ENCODE measurements at places on chromosomes 12 and 14.

- DNase-seq, result no peak
These were observed 41.8 kb upstream of the PPP2R5C start for GRCh38 chr14:101719708-101720107.

DNA sequence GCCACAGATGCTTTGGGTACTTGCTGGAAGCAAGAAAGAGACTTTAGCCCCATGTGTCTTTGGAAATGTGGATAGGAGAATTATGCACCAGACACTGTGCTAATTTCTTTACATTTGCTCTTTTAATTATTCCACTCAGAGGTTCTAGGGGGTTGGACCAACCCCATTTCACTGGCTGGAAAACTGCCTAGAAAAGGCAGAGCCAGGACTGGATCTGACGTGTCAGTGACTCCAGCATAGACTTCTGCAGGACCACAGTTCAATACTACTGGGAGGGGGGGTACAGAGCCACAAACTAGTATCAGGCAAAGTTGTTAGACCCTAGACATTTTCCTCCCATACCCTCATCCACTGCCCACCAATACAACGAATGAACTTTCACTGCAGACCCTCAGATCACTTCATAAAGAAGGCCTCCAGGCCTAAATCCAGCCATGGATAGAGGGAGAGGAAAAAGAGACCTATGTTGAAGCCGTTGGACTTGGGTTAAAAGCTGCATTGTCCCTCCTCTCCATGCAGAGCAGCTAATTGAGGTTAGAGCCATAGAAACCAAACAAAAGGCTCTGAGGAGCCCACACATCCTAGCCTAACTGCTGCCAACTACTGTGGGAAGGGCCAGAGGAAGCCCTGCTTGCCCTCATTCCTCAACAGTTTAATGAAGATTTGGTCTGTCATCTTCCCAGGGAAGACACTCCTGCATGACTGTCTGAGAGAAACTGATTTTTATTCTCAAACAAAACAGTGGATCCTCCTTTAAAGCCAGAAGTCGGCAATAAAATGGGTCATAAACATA lies 68.7 kb downstream of the STON2 start:
- DNase-seq, result no peak

GRCh38 chr12:124519746-124520145 lies 47.7 kb downstream of the NCOR2 start:
- no peak for DNase-seq

DNA sequence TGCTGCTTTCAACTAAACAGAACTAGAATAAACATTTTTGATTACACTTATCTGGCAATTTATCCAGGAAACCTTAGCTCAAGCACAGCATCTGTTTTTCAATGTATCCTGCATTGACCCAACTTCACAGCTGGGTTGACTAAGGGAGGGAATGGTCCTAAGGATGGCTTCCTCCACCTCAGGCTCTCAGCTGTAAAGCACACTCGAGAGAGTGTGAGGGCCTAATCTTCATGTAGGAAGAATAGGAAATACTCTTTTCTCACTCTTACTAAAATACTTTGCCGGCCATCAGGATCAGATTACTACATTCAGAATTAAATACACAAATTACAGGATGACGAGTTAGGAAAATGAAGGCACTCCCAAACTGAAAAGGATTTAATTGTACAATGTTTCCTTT lies 7.2 kb downstream of the SETD3 start:
- DNase-seq, result no peak

- DNase-seq, result no peak
These were observed 114.7 kb downstream of the DAAM1 start for GRCh38 chr14:59303216-59303615.

DNA sequence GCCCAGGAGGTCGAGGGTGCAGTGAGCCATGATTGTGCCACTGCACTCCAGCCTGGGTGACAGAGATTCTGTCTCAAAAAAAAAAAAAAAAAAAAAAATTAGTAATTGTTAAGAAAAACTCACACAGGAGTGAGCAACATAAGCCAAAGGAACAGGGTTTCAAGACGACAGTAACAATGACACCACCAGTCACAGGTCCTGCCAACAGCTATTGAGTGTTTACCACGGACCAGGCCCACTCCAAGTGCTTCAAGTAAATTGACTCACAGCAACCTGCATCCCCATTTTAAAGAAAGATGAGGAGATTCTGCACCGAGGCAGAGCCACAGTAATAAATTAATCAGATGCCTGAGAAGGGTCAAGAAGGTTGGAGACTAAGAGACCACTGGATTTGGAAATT lies 194.5 kb downstream of the DPF3 start:
- no peak for DNase-seq

DNA sequence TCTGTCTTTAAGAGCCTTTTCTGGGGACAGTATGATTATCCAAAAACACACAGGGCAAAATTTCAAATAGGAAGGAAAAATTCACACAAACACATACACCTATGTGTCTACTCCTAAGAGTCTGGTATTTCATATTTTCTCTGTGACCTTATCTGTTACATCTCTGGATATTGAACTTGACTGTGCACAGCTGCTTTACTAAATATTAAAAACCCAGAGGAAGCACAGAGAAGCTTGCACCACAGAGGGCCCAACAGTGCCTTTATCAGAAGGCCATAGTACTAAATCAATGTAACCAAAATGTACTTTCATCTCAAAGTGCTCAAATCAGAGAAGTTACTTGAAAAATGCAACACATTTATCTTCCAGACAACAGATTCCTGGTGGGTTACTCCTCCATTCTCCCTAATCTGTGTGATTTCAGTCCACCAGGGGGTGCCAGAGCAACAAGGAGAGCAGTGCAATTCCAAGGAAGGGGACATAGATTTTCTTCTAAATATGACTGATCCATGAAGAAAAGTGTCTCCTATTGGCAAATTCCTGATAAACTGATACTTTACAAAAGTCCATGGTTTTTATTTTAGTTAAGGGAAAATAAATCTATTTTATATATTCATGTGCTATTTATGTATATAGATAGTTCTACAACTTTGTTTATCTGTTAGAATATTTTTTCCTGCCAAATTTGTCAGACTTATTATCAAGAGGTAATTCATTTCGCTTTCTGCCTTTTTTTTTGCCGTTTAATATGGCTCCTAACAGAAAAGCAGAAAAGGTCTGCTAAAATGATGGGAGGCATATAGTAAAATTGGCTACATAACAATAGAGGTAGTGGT lies 617.6 kb downstream of the LRFN5 start:
- no peak for DNase-seq

GRCh38 chr12:47084172-47084571 lies 4.4 kb upstream of the AMIGO2 start:
- DNase-seq, result no peak

- DNase-seq, result no peak
These were observed 81.2 kb downstream of the CFAP54 start for GRCh38 chr12:96570579-96570978.

GRCh38 chr12:124335426-124336183 lies 40.7 kb downstream of the RFLNA start:
- no peak for DNase-seq

- DNase-seq, result no peak
These were observed 25.1 kb downstream of the ADGRD1 start for GRCh38 chr12:130978785-130979184.

DNA sequence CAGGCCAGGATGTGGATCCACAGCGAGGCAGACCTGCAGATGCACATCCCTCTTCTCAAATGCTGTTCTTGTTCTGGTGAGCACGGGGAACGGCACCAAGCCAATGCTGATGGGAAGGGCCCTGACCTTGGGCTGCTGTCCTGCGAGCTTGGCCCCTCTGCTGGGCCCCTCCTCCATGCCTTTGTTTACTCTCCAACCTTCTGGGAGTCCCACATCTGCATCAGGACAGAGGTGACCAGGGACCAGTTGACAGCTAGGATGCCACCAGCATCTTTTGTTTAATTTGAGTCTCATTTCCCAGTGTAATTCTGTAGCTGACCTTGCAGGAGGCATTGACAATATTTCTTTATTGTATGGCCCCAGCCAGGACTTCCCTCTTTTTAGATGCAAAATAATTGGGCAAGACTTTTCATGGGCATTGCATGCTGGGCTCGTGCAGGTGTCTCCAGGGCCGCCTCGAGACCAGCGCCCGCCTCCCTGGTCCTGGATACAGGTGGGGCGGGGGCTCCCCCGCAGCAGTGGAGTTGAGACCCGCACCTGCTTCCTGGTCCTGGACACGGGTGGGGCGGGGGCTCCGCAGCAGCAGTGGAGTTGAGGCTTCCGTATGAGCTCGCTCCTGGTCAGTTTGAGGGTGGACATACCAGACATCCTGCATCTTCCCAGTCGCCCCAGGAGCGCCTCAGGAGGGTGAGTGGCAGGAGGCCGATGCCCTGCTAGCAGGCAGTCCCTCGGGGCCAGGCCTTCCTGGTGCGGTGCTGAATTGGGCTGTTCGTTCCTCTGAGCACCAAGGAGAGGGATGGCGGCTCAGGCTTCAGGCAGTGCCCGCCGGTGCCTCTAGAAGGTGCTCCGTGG lies 11.4 kb downstream of the PACS2 start:
- no peak for DNase-seq

- DNase-seq, result no peak
These were observed 112.9 kb upstream of the ATXN7L3B start for GRCh38 chr12:74424778-74425177.

GRCh38 chr12:45975506-45975905 lies 14.9 kb downstream of the SCAF11 start:
- DNase-seq, result no peak

- no peak for DNase-seq
These were observed 798 bp downstream of the PDZRN4 start for GRCh38 chr12:41188841-41189394.

- DNase-seq, result no peak
These were observed 516.5 kb upstream of the MGAT4C start for GRCh38 chr12:86772696-86773095.

Measured in activated CD4-positive, CD25-positive, alpha-beta regulatory T cell (primary cell).